ENCODE measurements at places on chromosomes 16 and 17.

GRCh38 chr17:40327244-40327729, 18.3 kb downstream of the RARA start:
- no peak for DNase-seq

GRCh38 chr17:45230787-45231480, 9.2 kb downstream of the FMNL1 start:
- no peak for DNase-seq

- DNase-seq, result no peak
These were observed 26.0 kb downstream of the TMC5 start for GRCh38 chr16:19443659-19444058.

DNA sequence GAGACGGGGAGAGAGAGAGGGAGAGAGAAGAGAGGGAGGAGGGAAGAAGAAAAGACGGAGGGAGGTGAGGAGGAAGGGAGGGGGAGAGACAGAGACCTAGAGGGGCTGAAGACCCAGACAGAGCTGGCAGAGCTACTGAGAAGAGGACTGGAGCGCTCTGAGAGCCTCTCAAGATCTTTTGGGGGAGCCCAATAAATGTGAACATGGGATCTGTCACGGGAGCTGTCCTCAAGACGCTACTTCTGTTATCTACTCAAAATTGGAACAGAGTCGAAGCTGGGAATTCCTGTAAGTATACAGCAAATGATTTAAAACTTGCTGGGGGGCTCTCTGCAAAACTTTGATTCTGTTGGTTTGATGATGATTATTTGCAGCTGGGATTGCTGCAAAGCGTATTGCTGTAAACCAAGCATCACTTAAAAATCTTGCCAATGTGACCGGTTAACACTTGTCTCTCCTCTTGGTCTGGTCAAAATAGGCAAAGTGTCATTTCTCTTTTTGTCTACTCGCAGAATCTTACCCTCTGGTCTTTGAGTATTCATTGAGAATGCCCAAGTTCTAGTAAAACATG, 344 bp downstream of the CNTNAP4 start:
- DNase-seq, result no peak

- DNase-seq, result peak; percentile 76
These were observed 1.8 kb upstream of the SOST start for GRCh38 chr17:43760254-43760852.

DNA sequence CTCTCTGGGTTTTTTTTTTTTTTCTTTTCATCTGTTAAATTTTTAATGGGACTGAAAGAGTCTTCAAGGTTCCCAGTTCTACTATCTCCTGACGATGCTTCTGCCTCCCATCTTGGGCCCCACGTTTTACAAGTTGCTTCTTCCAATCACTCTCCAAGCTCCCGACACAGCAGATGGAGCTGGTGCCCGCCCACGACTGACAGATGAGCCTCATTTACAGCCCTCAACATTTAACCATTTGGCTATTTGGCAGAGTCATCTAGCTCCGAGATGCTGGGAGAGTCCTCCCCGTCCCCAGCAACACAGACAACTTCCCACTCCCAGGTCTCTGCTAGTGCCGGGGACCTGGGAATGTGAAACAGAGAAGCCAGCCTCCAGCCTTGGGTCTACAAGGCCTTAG, 276.9 kb downstream of the SHISA9 start:
- no peak for DNase-seq

GRCh38 chr17:37829592-37830123, 84.8 kb upstream of the HNF1B start:
- DNase-seq, result no peak

DNA sequence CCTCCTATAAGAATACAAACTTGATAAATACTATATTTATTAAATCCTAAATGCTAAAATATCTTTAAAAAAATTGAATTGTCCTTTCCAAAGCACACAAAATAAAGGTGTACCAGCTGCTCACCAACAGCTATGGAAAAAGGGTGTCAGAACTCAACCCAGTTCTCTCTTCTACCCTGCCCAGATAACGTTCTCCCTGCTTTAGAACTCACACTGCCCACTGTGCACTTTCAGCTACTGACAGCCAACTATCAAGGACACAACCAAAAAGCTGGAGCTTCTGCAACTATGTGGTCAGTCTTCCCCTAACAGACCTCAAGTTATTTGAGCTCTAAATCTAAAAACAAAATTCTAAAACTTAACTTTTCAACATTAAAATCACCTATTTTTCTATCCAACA, 13.7 kb downstream of the AP1G1 start:
- no peak for DNase-seq

GRCh38 chr16:50015631-50016030, 9.4 kb upstream of the CNEP1R1 start:
- DNase-seq, result no peak

GRCh38 chr17:69607162-69607834, 192.8 kb downstream of the MAP2K6 start:
- DNase-seq, result peak; percentile 67

- DNase-seq, result no peak
These were observed 7.5 kb upstream of the CES3 start for GRCh38 chr16:66953462-66954096.

- peak; percentile 34 for DNase-seq
These were observed 18.6 kb downstream of the CREBBP start for GRCh38 chr16:3861808-3862451.

DNA sequence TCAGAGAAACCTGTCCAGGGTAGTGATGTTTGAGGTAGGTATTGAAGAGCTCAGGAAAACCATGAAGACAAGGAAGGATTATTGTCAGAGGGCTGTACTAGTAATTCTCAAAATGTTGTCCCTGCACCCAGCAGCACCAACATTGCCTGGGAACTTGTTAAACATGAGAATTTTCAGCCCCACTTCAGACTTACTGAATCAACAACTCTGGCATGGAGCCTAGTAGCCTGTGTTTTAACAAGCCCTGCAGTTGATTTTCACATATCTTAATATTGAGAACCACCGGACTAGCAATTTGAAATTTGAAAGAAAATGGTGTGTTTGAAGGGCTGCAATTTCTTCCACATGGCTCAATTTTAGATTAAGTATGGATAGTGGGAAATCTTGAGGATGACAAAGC, 2.8 kb upstream of the KIF2B start:
- no peak for DNase-seq

DNA sequence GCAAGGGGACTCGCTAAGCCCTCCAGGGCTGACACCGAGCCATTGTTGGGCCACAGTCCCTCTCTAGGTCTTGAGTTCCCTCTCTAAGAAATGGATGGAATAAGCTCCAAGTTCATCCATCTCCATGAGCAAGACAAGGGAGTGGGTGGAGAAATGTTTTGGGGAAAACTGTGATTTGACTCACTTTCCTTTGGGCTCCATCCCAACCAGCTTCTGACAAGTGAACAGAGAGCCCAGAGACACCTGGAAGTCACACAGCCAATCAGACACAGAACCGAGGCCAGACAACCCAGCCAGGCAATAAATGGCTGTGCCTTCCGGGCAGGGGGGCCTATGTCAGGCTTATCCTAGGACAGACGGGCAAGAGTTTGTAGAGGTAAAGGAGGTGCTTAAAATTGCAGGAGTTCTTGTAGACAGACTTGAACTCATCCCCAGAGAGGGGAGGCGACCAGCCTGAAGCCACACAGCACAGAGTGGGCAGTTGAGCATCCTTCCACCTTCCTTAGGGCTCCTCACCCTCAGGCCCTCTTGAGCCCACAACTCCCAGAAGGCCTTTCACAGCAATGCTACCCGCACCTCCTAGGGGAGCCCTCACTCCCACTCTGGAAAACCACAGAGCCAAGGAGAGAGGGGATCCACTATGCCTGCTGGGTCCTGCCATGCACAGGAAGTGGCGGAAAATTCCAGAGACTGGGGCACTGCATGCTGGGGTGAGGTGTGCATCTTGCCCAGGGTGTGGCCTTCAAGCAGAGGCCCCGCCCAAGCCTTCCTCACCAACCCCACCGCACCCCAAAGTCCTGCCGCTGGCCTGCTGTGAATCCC, 9.5 kb upstream of the FAM83G start:
- DNase-seq, result no peak

- no peak for DNase-seq
These were observed 16.4 kb downstream of the TELO2 start for GRCh38 chr16:1509307-1510221.
